Esophagus muscularis mucosa (tissue), 4 donors: ENCODE measurements at places on chromosomes 11 and 22. TPM values are rescaled to one million over a fixed set of nuclear protein-coding genes. Genes with fewer than 3 reads are reported as not detected.

Gene OR51E2
- 1.1 TPM for total RNA-seq

Gene SMC1B
- total RNA-seq = not detected

GRCh38 chr11:9201372-9202162 lies 63.6 kb downstream of the DENND5A start:
- no peak for DNase-seq

DNA sequence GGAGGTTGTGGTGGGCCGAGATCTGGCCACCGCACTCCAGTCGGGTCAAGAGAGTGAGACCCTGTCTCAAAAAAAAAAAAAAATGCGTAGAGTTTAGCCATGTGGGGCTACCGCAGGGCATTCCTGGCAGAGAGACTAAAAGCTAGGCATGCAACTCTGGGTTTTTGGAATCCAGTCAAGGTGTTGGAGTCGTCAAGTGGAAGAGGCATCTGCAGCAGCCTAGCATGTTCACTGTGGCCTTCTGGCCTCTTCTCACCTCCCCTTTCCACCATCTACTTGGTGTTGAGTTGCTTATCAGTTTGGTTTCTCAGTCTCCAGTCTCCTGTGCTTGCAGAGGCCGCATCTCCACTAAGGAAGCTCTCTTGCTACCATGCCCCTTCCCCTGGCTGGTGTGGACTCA lies 572.5 kb downstream of the NTM start:
- DNase-seq = no peak

DNA sequence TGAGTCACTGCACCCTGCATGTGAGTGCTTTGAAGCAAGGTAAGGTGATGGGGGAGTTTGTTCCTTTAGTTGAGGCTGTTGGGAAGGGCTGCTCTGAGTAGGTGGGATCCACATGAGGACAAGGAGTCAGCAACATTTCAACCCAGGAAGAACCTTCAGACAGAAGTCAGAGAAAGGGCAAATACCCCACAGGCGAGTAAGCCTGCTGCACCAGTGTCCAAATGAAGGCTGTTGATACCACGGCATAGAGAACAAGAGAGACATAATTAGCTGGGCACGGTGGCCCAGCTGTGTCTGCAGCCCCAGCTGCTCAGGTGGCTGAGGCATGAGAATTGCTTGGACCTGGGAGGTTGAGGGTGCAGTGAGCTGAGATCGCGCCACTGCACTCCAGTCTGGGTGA lies 54.3 kb upstream of the CLMP start:
- DNase-seq = no peak
